ENCODE measurements at places on chromosomes 2 and 18.

DNA sequence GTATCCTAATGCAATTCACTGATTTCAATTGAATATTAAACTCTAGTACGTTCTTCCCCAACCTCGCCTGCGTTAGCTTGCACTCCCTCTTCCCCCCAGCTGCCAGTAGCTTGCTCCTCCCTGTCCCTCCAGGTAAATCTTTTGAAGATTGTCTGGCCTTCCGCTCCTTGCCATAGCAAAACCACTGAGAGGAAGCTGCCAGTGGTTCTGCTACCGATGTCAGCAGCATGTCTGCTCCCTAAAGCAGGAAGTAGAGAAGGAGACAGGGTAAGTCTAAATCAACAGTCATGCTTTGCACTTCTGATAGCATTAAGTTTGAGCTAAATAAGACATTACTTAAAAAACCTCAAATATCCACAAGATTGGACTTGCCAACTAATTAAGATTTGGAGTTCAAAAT, 89.1 kb downstream of the SCN2A start:
- no peak for DNase-seq

DNA sequence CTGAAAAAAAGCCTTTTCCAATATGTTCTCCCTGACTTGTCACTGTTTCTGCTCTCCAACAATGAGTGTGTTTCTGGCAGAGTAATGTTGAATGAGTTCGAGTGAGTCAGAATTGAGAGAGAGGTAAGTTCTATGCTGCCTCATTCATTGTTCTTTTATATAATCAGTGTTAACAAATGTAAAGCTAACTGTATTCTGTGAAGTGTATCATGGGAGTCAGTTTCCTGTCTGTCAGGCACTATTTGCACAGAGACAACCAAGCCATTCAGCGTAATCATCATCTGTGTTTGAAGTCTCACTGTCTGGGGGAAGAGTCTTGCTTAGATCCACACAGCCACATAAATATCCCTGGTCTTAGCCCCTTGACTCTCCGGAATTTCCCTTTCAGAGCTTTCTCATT, 22.0 kb upstream of the UPP2 start:
- no peak for DNase-seq

GRCh38 chr2:227164763-227165291, 403 bp downstream of the COL4A3 start:
- DNase-seq = peak; percentile 4

GRCh38 chr18:46250812-46251173, 146.6 kb downstream of the HAUS1 start:
- DNase-seq = no peak

- DNase-seq = no peak
Observed at GRCh38 chr2:182715121-182715891, 751 bp upstream of the DNAJC10 start.

DNA sequence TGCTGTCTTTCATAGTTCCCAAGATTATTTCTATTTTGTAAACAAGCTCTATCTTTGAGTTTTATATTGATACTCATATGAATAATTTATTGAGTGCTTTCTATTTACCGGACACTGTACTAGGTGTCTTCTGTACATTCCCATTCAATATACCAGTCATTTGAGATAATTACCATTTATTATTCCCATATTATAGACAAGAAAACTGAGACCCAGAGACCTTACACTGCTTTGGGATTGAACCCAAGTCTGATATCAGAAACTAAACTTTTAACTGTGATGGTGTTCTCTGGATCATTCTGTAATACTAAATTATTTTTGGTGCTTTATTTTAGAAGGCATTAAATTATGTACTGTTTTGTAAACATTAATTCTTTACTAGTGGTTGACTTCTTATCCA, 17.3 kb downstream of the SPOPL start:
- no peak for DNase-seq

DNA sequence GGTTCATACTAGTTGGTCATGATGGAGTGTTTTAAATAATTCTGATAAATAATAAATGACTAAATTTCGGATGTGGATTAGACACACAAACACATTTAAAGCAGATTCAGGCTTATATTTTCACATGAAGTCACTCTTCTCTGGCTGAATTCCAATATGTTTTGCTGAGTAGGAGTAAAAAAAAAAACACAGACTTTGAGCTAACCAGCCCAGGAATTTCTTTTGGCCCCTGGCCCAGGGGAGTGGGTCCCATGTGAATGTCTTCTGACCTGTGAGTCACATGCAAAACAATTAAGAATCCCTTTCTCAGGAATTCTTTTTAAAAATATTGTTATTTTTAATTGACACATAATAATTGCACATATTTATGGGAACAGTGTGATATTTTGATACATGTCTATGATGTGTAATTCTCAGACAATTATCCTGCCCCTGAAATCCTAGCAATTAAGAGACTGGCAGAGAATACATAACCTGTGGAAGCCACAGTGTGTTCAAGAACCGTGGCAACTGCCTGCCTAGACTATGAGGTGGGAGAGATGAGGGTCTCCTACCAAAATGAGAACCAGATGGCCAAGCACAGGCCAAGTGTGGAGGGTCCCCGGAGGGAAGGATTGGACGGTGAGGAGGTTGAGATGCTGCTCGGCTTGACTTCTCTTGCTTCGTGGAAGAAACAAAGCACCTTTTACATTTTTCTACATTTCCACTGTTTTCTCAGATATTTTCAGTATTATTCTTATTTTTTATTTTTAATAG, 236.4 kb downstream of the PIEZO2 start:
- DNase-seq = no peak

- DNase-seq = no peak
Observed at GRCh38 chr2:161425728-161426454, 9.8 kb downstream of the TBR1 start.

GRCh38 chr2:45006041-45006941, 3.0 kb downstream of the SIX2 start:
- no peak for DNase-seq

Measured in stimulated activated CD4-positive, alpha-beta T cell treated with anti-CD3 and anti-CD28 coated beads, Interleukin-4, amount 100 ng/mL, for 48 hours (primary cell).